ENCODE measurements at places on chromosomes 6 and 20.

DNA sequence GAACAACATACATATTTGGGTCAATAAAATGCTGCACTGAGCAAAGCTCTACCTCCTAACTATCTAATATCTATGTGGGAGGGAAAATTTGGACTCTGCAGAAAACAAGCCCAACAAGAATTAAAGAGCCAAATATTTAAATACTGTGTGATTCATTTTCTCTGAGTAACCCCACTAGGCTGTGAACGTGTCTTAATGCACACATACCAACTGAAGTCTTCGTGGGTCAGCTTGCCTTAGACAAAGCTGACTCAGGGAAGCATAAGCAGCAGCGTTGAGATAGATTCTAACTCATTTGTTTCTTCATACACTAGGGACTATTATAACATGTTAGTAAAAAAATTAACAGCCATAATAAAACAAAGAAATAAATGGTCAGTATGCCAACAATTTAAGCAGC lies 114.3 kb downstream of the GJA1 start:
- DNase-seq = no peak

- DNase-seq = no peak
Observed at GRCh38 chr6:12350644-12351170, 60.5 kb downstream of the EDN1 start.

- no peak for DNase-seq
Observed at GRCh38 chr6:114240796-114241195, 102.0 kb downstream of the HS3ST5 start.

DNA sequence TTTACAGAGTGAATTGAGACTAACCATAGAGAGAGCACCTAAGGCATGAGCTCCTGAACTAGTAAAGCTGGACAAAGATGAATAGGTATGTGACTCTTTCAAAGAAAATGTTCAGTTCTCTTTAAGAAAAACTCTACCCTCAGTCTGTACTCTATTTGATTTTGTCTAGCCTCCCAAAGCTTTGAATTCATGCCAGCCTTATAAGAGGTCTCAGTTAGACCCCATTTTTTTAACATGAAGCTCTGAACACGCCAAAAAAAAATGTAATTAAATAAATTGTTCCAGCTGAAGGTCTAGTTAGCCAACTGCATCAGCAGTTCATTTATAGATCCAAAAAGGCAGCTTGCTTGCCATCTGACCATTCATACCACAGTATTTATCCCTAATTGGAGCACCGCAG lies 71.6 kb downstream of the COL9A1 start:
- no peak for DNase-seq

GRCh38 chr20:54221353-54221752 lies 13.5 kb downstream of the PFDN4 start:
- no peak for DNase-seq

DNA sequence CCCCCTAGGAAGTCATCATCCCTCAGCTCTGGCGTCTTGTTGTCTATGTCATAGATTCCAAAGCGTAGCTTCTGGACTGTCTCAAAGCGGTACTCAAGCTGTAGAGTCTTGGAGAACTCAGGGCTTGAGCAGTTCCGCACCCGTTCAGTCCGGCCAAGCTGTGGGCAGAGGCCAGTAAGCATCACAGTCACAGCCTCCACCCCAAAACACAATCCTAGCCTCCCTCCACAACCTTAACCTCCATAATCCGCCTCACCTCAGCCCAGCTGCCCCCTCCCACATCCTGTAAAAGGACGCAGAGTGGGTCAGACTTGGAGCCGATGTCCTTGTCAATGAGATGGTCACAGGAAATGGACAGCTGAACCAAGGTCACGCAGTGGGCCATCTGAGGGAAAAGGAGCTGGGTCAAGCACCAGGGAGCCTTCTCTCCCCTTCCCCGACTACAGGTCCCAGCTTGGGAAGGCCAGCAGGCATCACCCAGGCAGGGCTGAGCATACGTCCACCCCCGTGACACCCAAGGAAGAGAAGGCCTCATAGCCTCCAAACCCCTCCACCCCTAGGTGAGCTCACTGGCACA lies 17.0 kb downstream of the SPAG4 start:
- DNase-seq = no peak

DNA sequence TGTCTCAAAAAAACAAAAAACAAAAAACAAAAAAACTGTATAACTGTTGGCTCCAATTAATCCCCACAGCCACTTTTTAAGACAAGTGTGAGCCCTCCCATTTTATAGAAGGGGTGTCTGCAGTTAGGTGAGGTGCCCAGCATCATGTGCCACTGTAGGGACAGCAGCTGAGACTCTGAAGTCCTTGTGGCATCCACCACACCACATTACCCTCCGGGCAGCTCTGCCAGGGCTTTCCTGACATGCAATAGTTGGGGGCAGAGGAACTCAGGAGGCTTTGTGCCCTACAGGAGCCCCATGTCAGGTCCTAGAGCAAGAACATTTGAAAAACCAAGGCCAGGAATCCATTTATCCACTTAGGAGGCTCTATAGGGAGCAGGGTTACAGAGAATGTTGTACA lies 17.3 kb downstream of the PKIG start:
- DNase-seq = no peak

DNA sequence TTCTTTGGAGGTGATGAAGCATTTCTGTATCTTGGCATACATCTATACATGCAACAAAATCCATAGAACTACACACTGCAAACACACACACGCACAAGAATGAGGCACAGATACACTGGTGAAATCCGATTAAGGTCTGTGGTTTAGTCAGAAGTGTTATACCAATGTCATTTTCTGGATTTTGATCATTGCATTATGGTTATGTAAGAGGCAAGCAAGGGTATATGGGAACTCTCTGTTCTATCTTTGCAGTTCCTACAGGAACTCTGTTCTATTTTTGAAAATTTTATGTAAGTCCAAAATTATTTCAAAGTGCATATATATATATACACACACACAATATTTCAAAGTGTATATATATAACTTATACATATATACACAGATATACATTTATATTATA lies 101.7 kb downstream of the SYNDIG1 start:
- DNase-seq = no peak

DNA sequence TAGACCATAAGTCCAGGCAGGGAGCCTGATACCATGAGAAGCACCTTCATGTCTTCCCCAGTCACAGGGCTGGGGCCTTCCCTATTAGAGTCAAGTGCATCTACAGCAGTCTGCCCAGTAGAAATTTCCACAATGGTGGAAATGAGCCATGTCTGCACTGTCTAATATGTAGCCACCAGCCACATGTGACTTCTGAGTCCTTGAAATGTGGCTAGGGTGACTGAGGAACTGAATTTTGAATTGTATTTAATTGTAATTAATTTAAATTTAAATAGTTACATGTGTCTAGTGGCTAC lies 300.2 kb downstream of the CLIC5 start:
- DNase-seq = no peak

DNA sequence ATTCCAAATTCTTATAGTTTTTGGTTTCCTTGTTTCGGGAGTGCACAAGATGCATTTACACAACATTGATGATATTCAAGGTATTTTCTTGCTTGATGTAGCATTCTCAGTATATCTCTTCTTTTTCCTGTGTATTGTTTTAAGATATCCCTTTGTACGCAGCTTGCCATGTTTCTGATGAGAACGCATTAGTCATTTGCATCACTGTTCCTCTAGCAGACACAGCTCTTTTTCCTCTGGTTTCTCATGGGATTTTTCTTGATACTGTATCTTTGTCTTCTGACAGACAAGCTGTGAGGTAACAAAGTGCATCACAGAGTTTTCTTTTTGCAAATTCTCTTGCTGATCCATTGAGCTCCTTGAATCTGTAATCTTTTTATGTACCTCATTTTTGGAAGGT lies 146.4 kb downstream of the SLC22A3 start:
- no peak for DNase-seq

GRCh38 chr6:96015518-96016333 lies at the start of gene FUT9:
Gene FUT9, plus strand, starts transcription at chr6:96015974. Its CDS starts 187,182 bp downstream, at chr6:96203156.
- DNase-seq = peak; percentile 85

DNA sequence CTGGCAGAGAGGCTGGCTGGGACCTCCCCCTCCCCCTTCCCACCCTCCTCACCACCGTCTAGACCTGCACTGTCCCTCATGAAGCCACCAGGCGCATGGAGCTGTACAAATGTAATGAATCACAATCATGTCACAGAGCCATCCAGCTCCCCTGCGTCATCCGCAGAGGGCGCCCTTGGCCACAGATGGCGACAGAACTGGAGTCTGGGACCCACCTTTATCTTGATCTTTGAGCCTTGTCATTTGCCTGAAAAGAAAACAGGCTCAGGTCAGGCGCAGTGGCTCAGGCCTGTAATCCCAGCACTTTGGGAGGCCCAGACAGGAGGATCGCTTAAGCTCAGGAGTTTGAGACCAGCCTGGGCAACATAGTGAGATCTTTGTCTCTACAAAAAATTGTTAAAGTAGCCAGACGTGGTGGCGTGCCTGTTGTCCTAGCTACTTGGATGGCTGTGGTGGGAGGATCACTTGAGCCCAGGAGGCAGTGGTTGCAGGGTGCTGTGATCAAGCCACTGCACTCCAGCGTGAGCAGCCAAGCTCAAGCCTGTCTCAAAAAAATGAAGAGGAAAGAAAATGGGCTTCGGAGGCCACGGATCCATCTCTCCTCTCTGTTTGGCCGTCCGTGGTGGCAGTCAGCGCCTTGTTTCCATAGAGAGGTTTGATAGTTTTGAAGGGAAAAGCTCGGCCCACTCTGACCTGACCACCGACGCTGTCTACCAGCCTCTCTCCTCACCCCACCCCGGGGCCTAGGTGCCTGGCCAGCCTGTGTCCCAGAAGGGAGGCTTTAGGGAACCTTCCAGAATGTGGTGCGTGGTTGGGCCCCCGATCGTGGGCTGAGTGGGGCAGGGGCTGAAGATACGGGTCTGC lies 6.2 kb downstream of the COL9A3 start:
- peak; percentile 53 for DNase-seq

DNA sequence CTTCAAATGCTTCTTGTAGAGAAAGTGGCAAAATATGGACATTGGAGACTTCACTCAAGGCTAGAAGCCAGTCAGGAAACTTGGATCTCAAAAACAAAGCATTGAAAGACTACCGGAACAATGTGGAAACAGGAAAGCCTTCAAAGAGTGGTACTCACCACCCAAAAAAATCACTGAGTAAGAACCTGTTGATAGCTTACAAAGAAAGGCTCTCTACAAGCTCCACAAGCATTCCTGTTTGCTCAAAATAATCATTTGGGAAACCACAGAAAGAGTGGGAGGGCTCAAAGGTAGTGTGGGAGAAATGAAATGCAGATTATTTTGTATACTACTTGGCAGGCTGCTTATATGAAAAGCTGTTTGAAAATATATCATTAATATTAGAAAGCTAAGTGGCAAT lies 9.5 kb upstream of the DST start:
- no peak for DNase-seq

GRCh38 chr20:62136283-62137091 lies 6.7 kb downstream of the PSMA7 start:
- DNase-seq = peak; percentile 44

DNA sequence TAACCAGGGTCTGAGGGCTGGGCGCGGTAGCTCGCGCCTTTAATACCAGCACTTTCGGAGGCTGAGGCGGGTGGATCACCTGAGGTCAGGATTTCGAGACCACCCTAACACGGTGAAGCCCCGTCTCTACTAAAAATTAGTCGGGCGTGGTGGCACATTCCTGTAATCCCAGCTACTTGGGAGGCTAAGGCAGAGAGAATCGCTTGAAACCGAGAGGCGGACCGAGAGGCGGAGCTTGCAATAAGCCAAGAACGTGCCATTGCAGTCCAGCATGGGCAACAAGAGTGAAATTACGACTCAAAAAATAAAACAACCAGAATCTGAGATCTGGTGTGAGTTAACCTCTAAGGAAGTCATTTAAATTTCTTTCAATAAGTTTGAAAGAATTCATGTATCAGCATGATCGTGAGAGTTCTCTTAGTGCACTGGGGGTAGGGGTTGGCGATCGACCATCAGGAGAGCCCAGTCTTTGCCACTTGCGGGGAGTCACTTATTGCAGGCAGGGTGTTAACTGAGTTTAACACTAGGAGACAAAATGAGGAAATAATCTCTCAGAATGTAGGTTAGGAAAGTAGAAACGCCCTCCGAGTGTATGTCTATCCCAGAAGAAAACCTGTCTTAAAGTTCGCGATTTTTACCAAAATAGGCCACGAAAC lies 206.5 kb upstream of the ZNF184 start:
- DNase-seq = no peak

GRCh38 chr6:41694815-41695526 lies 40.4 kb downstream of the TFEB start:
- no peak for DNase-seq

- no peak for DNase-seq
Observed at GRCh38 chr20:38248133-38248532, 12.4 kb downstream of the KIAA1755 start.

- no peak for DNase-seq
Observed at GRCh38 chr6:151917531-151918329, 110.2 kb downstream of the ESR1 start.

DNA sequence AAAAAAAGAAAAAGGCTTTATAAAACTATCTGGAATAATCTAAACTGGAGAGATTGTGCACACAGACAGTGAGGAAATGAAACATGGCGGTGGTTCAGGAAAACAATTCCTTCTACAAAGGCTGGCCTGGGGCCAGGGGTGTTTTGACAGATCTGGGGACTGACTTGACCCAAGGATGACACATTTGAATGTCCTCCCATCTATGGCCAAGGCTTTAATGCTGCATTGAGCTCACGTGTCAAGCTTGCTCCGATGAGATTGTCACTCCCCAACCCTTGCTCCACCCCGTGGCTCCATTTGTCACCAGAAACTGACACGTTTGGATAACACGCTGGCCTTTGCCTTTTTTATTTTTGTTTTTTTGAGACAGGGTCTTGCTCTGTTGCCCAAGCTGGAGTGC lies 156.1 kb downstream of the ZFP64 start:
- no peak for DNase-seq

DNA sequence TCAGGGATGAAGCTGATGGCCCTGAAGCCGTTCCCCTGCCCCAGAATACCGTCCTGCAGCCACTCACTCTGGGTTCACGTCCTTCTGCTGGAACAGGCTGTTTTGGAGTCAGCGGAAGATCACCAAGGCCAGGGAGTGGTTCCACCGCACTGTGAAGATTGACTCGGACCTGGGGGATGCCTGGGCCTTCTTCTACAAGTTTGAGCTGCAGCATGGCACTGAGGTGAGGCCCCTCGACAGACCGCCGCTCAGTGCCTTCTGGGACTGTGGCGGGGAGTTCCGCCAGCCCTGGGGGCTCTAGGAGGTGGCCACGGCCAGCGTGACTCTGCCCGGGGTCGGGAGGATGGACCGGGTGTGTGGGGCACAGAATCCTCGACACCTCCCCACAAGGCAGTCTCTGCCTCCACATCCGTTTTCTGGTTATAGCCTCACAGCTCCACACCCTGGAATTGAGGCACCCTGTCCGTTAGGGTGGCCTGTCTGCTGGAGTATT lies 4.1 kb upstream of the C20orf204 start:
- DNase-seq = no peak

DNA sequence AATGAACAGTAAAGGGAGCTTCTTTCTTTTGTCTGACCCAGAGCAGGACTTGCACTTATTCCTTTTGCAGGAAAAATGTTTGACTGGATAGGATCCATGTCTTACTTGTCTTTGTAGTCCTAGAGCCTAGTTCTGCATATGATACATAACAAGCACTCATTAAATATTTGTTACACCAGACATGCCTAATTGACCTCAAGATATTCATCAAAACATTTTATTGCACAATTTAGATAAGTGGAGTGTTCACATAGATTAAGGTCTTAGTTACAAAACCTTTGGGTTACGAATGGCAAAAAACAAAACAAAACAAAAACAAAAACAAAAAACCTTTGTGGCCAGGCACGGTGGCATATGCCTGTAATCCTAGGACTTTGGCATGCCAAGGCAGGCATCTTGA lies 735.8 kb upstream of the NRSN1 start:
- DNase-seq = no peak

Measured in NCI-H1092 treated with DMSO at 0.1 percent for 48 hours (cell line).